A673 (cell line): ENCODE measurements at places on chromosomes 2 and 18. TPM values are rescaled to one million over a fixed set of nuclear protein-coding genes. Genes with fewer than 3 reads are reported as not detected.

The CYP27A1 gene
- total RNA-seq: 1.2 TPM in 2 replicates

GRCh38 chr2:105990624-105991023 lies 203.5 kb downstream of the UXS1 start:
- no peaks in the 10 kb centered on the region for H3K4me1 ChIP-seq
- no peaks in the 10 kb centered on the region for H3K27me3 ChIP-seq
- H3K4me3 ChIP-seq: no peak overlapping the region
- H3K27ac ChIP-seq: no peak overlapping the region
- no peak for DNase-seq

GRCh38 chr2:64987001-64987955 lies 1.9 kb upstream of the SLC1A4 start:
- H3K27ac ChIP-seq: peak overlapping the region; percentile 49
- H3K27me3 ChIP-seq: no peaks in the 10 kb centered on the region
- H3K4me3 ChIP-seq: peak overlapping the region; percentile 97
- H3K4me1 ChIP-seq: peaks cover 18% of the 10 kb centered on the region
- DNase-seq: peak; percentile 84
- no peaks in the 10 kb centered on the region for H3K36me3 ChIP-seq

DNA sequence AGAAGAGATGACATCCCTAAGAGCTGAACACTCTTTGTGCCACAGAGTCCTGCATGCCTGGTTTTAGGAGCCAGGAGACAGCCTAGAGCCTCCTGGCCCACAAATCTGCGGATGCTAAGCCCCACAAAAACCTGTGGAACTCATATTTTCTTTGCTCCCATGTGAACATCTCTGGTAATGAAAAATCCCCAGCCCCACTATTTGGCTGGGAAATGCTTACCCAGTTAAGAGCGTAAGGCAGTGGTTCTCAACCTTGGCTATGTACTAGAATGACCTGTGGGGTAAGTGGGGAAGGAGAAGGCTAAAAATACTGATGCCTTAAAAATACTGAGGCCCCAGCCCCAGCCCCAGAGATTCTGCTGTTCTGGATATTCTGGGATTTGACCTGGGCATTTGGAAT lies 208.1 kb downstream of the EN1 start:
- no peaks in the 10 kb centered on the region for H3K4me1 ChIP-seq
- H3K27me3 ChIP-seq: no peaks in the 10 kb centered on the region

DNA sequence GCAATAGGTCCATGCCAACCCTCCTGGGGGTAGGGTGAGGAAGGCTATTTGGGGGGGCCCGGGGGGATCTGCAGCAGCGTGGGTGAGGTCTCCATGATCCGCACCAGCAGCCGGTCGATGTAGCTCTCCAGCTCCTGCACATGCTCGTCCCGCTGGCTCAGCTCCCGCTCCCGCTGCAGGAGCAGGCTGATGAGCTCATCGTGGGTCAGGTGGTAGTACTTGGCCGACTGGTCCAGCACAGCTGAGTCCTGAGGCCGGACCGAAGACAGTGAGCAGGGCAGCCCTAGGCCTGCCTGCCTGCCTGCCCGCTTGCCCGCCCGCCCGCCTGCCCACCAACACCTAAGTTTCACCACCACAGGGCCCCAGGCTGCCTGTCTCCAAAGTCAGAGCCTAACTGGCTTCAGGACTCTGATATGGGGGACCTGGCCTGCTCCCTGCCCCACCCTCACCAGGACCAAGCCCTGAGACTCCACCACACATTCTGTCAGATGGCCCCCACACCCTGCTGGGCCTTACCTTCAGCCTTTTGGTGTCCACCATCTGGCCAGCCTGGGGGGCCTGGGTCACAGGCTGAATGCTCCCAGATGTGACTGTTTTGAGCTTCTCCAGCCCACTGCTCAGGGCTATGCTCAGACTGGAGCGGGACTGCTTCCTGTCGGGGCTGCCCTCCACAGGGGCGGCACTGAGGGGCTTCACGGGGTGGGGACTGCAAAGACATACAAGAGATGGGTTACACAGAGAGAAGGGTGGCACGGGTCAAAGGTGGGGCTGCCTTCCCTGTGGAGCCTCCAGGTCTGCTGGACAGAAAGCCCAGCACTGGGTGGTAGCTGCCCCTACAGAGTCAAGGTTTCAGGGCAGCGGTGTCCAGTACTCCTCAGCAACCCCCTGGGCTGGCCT lies 4.2 kb upstream of the SFXN5 start:
- H3K27ac ChIP-seq: no peak overlapping the region
- no peak for DNase-seq
- H3K4me1 ChIP-seq: no peaks in the 10 kb centered on the region
- no peaks in the 10 kb centered on the region for H3K36me3 ChIP-seq
- no peak overlapping the region for H3K4me3 ChIP-seq

DNA sequence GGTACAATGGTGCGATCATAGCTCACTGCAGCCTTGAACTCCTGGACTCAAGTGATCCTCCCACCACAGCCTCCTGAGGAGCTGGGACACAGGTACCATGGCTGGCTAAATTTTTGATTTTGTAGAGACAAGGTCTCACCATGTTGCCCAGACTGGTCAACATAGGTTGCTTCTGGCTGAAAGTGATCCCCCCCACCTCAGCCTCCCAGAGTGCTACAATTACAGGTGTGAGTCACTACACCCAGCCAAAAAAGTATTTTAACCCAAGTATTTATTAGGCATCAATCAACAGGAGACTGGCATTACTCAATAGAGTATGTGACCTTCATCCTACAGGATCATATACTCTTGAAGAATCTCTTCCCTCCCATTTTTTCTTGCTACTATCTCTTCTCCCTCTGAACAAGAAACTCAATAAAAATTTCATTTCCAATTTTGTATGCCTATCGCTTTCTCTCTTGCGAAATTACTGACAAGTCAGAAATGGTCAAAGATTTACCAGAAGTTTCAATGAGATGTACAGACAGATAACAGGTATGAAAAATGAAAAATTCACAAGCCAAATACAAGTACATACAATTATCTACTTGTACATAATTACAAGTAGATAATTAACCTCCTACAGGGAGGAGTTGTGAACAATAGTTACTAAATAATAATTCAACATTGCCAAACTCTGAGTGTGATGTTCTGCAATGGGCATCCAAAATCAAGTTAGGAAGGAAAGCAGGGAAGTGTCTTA lies 34.9 kb upstream of the CCNT2 start:
- no peak overlapping the region for H3K4me3 ChIP-seq
- no peak overlapping the region for H3K27ac ChIP-seq
- H3K4me1 ChIP-seq: no peaks in the 10 kb centered on the region
- no peak for DNase-seq
